ENCODE measurements at places on chromosomes 16 and 17.

- DNase-seq, result peak; percentile 70
Observed at GRCh38 chr17:17150448-17150800, 55.7 kb downstream of the PLD6 start.

DNA sequence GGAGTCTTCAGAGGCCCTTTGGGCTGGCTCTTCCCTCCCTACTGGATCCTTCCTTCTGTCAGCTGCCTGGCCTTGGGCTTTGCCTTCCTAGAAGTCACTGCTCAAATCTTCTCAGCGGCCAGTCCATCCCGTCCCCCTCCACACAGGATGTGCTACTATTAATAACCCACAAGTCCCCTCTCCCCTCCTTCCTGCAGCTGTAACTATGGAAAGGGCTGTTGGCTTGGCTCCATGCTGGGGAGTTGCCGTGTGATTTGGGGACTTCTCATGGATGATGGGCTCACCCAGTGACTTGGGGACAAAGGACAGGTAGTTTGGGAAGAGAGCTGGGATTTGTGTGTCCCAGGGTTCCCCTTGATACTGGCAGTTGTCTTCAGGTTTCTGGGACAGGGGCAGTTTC is 19.4 kb downstream of the TMEM94 start:
- DNase-seq, result no peak

DNA sequence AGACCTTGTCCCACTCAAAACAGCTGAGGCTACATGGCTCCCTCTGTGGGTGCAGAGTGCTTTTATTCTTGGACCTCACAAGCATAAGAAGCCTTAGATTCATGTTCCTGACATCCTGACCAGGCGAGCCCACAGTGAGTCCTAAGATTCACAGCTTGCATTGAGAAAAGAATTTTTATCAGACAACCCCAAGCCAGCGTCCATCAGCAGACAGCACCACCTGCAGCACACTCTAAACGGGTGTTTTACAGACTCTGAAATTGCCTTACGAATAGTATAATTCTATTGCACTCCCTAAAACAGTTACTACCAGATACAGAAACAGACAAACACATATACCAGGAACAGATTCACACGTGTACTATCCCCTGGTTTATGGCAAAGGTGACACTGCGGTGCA is 31.9 kb downstream of the C16orf78 start:
- no peak for DNase-seq

GRCh38 chr16:48539485-48540221 is 70.3 kb downstream of the N4BP1 start:
- DNase-seq, result no peak

- DNase-seq, result no peak
Observed at GRCh38 chr17:82772026-82772425, 20.2 kb downstream of the TBCD start.

GRCh38 chr17:45310380-45311324 is 6.2 kb downstream of the MAP3K14 start:
- DNase-seq, result no peak
